ENCODE measurements at places on chromosomes 6 and 20.

- DNase-seq: no peak
Observed at GRCh38 chr6:24284006-24284405, 73.9 kb downstream of the DCDC2 start.

GRCh38 chr6:4124351-4124750 is 11.0 kb downstream of the ECI2 start:
- DNase-seq: no peak

DNA sequence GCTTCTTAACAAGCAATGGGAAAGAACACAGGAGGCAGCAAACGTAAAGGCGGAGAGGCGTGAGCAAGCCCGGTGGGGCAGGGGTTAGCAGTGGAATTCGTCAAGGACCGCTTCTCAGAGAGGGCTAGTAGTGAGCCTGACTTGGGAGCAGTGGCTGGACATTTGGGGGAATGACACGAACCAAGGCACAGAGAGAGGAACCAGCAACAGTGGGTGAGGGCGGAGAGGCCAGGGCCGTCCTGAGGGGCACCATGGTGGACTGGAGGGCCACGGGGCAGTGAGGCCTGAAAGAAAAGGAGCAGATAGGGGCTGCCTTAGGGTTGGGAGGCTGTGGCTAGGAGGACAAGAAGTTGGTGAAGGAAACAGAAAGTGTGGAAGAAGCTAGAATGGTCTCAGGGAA is 12.1 kb upstream of the ARID1B start:
- no peak for DNase-seq

DNA sequence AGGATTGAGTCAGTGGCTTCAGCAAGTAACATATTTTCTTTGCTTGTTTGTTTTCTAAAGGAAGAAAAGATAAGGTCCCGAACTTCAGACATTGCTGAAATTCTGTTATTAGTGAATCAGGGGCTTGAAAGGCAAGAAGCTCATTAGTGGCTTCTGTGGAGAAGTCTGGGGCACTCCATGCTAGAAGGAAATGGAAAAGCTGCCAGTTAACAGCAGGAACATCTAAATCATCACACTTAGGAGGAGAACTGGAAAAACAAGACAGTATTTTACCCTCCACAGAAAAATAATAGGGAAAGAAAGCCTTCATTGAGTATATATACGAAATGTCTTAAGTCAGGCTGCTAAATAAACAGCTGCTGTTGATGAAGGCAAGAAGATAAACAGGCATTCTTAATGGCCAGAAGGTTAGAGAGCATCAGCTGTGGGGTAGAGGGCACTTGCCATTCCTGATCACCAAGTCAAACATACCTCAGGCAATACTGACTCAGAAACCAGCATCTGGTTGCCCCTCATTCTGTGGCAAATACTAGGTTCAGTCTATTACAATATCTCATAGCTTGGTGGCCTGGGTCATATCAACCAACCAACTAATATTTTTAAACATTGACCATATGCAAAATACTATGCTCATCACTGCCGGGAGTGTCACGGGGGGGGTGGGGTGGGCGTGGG is 143.2 kb upstream of the TENT5A start:
- peak; percentile 98 for DNase-seq

GRCh38 chr6:31394381-31394780 is 9.0 kb upstream of the MICA start:
- DNase-seq: no peak

- no peak for DNase-seq
Observed at GRCh38 chr20:59731376-59731775, 127.0 kb downstream of the PHACTR3 start.

GRCh38 chr20:1033751-1034414 is 31.8 kb upstream of the RSPO4 start:
- no peak for DNase-seq

DNA sequence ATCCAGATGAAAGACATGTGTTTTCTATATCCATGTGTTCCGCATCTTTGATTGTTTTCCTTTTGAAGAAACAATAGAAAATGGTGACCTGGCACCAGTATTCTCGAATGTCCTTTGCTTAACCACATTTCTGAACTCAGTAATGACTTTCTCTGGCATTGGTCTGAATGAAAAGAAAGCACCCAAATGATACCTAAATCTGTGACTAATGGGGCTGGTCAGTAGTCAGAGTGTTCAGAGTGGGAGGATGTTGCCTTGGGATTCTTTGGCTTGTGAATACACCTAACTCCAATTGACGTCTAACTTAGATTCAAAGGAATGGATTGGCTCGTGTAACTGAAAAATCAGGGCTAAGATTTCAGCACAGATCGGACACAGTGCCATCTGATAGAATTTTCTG is 27.1 kb downstream of the PARD6B start:
- peak; percentile 5 for DNase-seq

DNA sequence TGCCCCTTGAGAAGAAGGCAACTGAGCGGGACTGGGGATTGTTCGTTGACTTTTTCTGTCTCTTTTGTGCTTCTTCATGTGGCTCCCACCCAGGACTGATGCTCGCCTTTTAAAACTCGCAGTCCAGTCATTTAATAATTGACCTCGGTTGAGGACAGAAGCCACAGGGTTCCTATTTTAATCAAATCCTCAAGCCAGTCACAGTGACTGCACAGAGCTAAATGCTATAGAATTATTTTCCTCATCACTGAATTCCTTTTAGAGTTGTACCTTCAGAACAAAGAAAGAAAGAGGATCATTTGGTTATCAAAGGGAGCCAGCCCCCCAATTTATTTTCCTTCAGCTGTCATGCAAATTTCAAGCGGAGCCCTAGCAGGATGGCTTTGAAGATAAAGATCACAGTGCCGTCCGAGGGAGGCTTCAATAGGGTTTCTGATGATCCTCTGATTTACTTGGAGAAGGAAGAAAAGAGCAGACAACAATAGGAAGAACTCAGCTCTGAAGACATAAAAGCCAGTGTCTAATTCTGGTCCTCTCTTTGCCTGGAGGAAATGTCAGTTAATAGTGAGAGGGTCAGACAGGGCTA is 186.6 kb downstream of the DOK5 start:
- DNase-seq: no peak

GRCh38 chr6:28634411-28634760 is 108.7 kb downstream of the GPX5 start:
- no peak for DNase-seq

GRCh38 chr6:85465762-85466161 is 15.9 kb downstream of the NT5E start:
- DNase-seq: peak; percentile 30

GRCh38 chr20:17622851-17623508 is 53.1 kb downstream of the DSTN start:
- DNase-seq: no peak

GRCh38 chr6:34798057-34798456 is 6.2 kb downstream of the BLTP3A start:
- no peak for DNase-seq

- peak; percentile 2 for DNase-seq
Observed at GRCh38 chr6:21441386-21441785, 152.2 kb upstream of the SOX4 start.

DNA sequence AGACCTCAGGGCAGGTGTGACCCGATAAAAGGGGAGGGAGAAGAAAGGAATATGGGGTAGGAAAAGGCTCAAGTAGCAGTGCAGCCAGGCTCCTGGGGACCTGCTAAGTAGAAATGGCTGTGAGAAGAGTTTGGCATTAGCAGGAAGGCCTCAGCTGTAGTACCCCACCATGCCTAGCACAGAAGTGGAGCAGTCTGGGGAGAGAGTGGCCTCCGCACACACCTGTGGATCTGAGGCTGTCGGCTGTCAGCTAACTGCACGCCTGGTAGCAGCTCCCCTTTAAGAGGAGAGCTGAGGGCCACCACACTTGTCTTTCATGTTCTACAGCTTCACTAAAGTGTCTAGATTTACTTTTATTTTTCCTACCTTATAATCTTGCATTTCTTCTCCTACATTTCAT is 24.6 kb downstream of the PDE7B start:
- DNase-seq: no peak

DNA sequence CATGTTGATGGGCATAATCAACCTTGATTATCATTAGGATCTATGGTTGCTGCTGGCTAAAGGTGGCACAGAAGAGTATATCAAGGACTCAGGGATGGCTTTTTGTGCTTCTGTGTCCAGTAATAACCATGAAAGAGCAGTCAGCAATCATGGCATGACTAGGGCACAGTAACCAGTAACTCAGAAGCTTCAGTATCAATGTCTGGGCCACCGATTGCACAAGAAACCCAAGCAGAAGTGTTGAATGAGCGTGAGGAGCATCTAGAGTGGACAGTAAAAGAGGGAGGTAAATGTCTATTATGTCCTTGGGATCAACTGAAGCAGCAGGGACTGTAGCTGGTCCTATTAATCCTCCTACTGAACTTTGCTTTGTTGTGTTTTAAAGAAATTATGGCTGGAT is 81.5 kb upstream of the F13A1 start:
- DNase-seq: no peak

DNA sequence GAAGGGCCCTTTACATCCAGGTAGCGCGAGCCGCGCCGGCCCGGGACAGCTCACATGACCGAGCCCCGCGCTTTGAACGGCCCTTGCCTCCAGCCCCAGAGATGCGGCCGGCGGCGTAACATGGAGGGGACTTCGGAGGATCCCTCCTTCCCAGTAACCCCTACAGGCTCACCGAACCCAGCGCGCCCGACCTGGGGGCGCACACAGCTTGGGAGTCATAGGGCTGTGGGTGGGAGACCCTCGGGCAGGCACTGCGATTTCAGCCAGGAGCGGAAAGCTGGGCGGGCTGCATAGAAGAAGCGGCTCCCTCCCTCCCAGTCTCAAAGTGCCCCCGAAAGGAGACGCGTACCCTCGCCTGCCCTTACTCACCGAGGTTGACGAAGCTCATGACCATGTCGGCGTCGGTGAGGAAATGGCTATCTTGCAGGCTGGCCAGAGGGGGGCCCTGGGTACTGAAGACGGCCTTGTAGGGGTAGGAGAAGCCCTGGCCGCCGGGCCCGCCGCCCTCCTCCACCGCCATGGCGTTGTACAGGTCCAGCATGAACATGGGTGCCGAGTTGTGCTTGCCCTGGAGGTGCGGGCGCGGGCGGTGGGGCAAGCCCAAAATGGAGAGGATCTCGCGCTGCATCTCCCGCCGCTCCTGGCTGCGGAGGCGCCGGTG is 975 bp downstream of the BMP7 start:
- DNase-seq: no peak

GRCh38 chr20:40100261-40100660 is 588.8 kb downstream of the MAFB start:
- no peak for DNase-seq

DNA sequence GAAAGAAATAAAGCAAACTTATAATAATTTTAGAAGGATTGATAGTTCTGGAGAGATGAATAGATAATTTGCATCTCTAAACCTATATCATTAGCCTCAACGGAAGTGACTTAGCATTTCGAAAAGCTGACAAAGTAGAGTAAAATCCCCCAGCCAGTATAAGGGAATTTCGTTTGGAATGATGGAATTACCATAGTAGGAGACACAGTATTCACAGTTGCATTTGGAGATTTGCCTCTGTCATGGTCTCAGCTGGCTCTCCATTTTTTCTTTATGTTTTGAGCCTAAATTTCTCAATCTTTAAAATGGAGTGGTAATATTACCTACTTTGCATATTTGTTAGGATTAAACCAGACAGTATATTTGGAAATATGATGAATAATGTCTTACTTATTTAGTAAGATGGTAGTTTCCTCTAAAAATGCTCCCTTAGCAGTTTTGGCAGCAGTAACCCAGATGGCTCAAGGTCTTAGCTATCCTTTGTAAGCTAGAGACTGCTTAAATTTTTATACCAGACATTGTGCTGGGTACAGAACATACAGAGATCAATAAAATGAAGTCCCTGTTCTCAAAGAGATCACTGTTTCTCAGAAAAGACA is 58.2 kb downstream of the SMAP1 start:
- peak; percentile 24 for DNase-seq

GRCh38 chr6:126091466-126091865 is 105.1 kb downstream of the TRMT11 start:
- no peak for DNase-seq

DNA sequence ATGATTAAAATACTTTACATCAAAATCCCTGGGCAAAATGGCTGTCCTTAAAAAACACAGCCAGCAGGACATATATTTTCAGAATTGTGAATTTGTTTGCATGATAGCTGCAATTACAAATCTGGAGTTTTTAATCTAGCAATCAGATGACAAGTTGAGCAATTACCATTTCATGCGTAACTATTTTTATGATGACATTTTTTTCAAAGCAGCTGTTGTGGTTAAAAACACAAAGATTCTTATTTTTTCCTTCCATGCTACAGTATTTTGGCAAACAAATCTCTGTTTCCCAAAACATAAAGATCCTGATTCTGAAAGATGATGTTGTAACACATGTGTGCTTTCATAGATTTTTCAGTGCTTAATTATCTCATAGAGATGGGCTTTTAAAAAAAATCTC is 90.2 kb downstream of the PHACTR1 start:
- DNase-seq: no peak

GRCh38 chr6:3341467-3341866 is 82.7 kb downstream of the PSMG4 start:
- peak; percentile 67 for DNase-seq

Data from EH (cell line).